ENCODE measurements at places on chromosomes 4 and X.
A peak's percentile ranks its signal among the peaks of the same experiment; 100 is the strongest.

- DNase-seq = no peak
Observed at GRCh38 chrX:13845721-13846378, 29.0 kb upstream of the GPM6B start.

GRCh38 chrX:45850775-45851433, 650.2 kb upstream of the DIPK2B start:
- peak; percentile 20 for DNase-seq

GRCh38 chr4:23276076-23276475, 583.3 kb downstream of the GBA3 start:
- no peak for DNase-seq

GRCh38 chr4:28449085-28449484, 1588.4 kb downstream of the STIM2 start:
- DNase-seq = no peak

- peak; percentile 19 for DNase-seq
Observed at GRCh38 chr4:33715841-33716395, 2528.4 kb downstream of the ARAP2 start.

DNA sequence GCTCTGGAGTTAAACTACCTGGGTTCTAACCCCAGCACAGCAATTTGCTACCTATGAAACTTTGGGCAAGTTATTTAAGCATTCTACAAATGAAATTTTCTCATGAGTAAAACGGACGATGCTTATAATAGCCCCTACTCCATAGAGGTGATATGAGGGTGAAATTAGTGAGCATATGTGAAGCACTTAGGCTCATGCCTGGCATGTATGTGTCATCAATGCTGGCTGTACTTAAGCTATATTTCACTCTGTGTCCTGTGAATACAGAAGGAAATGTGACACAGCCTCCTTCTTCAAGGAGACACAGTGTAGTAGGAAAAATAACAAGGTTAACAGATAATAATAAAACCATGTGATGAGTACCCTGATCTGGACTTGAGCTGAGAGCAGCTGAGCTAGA, 20.4 kb upstream of the FMR1NB start:
- no peak for DNase-seq

- no peak for DNase-seq
Observed at GRCh38 chrX:153779891-153780677, 757 bp upstream of the SRPK3 start.

DNA sequence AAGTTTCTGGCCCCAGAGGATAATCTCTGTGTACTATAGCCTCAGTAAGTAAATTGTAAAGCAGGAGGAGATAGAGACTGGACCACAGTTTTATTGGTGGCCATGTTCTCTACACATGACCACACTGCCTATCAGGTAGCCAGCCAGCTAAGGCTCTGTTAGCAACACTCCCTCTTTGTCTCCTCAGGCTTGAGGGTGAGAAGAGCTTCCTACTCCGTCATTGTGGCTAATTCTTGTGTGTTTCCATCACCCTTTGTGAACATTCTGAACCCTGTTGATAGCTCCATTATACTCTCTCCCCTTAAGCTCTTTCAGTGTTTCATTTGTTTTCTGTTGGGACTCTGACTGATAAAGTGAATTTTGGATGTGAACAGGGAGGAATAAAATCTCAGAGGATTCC, 233.4 kb downstream of the CFAP299 start:
- no peak for DNase-seq

DNA sequence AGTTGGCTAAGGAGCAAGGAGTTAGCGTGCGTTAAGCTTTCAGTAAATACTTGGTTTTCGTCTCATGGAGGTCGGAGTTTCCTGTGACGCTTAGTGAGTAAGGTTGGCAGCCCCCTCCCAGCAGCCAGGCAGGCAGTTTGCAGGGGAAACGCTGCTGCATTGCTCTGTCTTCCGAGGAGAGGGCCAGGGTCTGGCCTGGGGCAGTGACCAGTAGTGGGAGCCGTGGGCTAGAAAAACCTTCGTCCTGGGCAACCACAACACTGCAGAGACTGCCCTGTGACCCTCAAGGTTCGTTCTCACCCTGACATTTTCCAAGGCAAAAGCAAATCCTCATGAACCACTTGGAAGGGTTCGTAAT, 432 bp downstream of the TMEM175 start:
- no peak for DNase-seq

- DNase-seq = peak; percentile 62
Observed at GRCh38 chrX:134544513-134545151, 84.7 kb downstream of the HPRT1 start.

- DNase-seq = no peak
Observed at GRCh38 chr4:159012381-159012780, 90.5 kb upstream of the RAPGEF2 start.

GRCh38 chrX:102728646-102729045, 8.1 kb downstream of the GPRASP3 start:
- no peak for DNase-seq

GRCh38 chr4:3802571-3803474, 36.6 kb downstream of the ADRA2C start:
- DNase-seq = no peak

Measured in femur (tissue), 1 donor.